Skin of body (tissue), 3 donors: ENCODE measurements at places on chromosomes 3 and 15. TPM values are rescaled to one million over a fixed set of nuclear protein-coding genes. Genes with fewer than 3 reads are reported as not detected.

The GOLGA8K gene
- total RNA-seq, result 0.30 TPM

The CAV3 gene
- total RNA-seq, result 16.4 TPM

The HYAL2 gene
- 28.6 TPM for total RNA-seq

The MYO5C gene
- 8.0 TPM for total RNA-seq

The LRRFIP2 gene
- total RNA-seq, result 64.4 TPM

The FSD2 gene
- total RNA-seq, result 6.5 TPM

The LRTM1 gene
- 7.4 TPM for total RNA-seq

The DNAH1 gene
- 5.4 TPM for total RNA-seq

The HAPLN3 gene
- total RNA-seq, result 4.4 TPM

The BSN gene
- total RNA-seq, result 0.39 TPM

The KNG1 gene
- total RNA-seq, result not detected

The SERINC4 gene
- 0.10 TPM for total RNA-seq

The HCN4 gene
- total RNA-seq, result 0.10 TPM

The LDHAL6B gene
- total RNA-seq, result not detected

The LRRC31 gene
- not detected for total RNA-seq
